ENCODE measurements at places on chromosomes 2 and 18. TPM values are rescaled to one million over a fixed set of nuclear protein-coding genes. Genes with fewer than 3 reads are reported as not detected.
A peak's percentile ranks its signal among the peaks of the same experiment; 100 is the strongest.

GRCh38 chr2:145760781-145761649, 1241.1 kb upstream of the ZEB2 start:
- DNase-seq = no peak

- DNase-seq = no peak
These were observed 144.5 kb downstream of the ADCYAP1 start for GRCh38 chr18:1049173-1049572.

- no peak for DNase-seq
These were observed 9.6 kb downstream of the KCNJ3 start for GRCh38 chr2:154707994-154708575.

GRCh38 chr2:154696369-154696768, 2.1 kb upstream of the KCNJ3 start:
- no peak for DNase-seq

- no peak for DNase-seq
These were observed 8.2 kb downstream of the SLC35F6 start for GRCh38 chr2:26772064-26773001.

- DNase-seq = peak; percentile 22
These were observed 624.9 kb upstream of the FANCL start for GRCh38 chr2:58866040-58866439.

- no peak for DNase-seq
These were observed 5.4 kb downstream of the IMMT start for GRCh38 chr2:86189782-86190416.

DNA sequence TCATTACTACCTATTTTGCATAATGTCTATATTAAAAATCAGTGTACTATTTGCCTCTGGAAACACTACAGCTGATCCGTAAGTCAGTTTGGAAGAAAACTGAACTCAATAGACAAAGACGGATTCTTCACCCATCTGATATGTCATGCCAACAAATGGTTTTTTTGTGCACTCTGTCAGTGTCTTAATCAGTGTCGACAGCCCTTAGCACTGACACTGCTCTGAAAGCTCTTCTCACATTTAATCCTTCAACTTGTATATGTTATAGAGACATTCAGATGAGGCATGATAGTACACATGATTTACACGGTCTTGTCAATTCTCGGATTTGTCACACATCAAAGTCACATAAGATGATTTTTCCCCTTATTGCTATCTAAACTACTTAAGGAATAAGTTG, 347.5 kb upstream of the GALNT5 start:
- DNase-seq = no peak

- no peak for DNase-seq
These were observed 5.0 kb downstream of the TEX44 start for GRCh38 chr2:231597627-231598026.

GRCh38 chr2:118375907-118376485, 287.7 kb downstream of the INSIG2 start:
- no peak for DNase-seq

DNA sequence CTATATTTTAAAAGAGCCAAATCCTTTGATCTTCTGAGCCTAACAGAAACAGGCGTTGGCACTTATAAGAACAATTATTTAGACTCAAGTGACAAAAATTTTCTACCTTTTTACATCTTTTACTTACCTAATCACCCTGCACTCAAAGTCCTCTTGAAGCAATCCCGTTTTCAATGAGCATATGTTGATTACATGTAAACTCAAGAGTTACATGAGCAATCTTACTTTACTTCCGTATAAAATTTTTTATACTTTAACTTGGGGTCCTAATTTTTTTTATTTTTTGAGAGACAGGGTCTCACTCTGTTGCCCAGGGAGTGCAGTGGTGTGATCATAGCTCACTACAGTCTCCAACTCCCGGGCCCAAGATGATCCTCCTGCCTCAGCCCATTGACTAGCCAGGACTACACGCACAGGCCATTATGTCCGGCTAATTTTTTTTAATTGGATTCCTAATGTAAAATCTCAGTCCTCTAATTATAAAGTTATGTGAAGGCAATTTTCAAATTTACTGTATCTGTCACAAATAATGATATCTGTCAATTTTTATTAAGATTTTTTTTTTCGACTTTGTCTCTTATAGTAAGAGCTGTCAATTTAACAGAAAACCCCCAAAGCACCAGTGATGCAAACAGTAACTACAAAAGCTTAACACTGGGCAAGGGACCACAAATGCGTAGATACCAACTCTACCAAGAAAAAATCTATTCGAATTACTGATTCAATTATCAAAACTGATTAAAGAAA, 19.1 kb upstream of the STPG4 start:
- no peak for DNase-seq

GRCh38 chr2:137172162-137172561, 406.8 kb downstream of the THSD7B start:
- DNase-seq = no peak

The ZNF521 gene
- total RNA-seq = 238 TPM

The LDLRAD4 gene
- total RNA-seq = 34.1 TPM
